ENCODE measurements at places on chromosomes 5 and 9.

GRCh38 chr9:19533373-19533772, 124.6 kb downstream of the ACER2 start:
- DNase-seq = no peak

GRCh38 chr5:153490118-153491037, at the start of gene GRIA1:
Gene GRIA1 (plus strand): TSS chr5:153490670.
- no peak for DNase-seq

GRCh38 chr5:170503990-170504596, at the start of gene KCNIP1:
Gene KCNIP1 (plus strand): TSS chr5:170504020.
- DNase-seq = no peak

DNA sequence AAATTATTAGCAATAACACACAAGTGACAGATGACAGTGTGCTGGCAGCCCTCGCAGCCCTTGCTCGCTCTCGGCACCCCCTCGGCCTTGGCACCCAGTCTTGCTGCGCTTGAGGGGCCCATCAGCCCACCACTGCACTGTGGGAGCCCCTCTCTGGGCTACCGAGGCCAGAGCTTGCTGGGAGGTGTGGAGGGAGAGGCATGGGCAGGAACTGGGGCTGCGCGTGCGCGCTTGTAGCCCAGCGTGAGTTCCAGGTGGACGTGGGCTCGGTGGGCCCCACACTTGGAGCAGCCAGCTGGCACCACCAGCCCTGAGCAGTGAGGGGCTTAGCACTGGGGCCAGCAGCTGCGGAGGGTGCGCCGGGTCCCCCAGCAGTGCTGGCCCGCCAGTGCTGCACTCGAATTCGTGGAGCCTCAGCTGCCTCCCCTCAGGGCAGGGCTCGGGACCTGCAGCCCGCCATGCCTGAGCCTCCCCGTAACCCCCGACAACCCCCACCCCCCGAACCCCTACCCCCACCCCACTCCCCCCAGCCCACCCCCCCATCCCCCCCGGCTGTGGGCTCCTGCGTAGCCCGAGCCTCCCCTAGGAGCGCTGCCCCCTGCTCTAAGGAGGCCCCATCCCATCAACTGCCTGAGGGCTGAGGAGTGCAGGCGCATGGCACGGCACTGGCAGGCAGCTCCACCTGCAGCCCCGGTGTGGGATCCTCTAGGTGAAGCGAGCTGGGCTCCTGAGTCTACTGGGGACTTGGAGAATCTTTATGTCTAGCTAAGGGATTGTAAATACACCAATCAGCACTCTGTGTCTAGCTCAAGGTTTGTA, 240.9 kb downstream of the TRIM36 start:
- no peak for DNase-seq

- no peak for DNase-seq
Observed at GRCh38 chr5:126108470-126108869, 314.7 kb upstream of the GRAMD2B start.

GRCh38 chr9:37167456-37168047, 47.2 kb downstream of the ZCCHC7 start:
- no peak for DNase-seq

DNA sequence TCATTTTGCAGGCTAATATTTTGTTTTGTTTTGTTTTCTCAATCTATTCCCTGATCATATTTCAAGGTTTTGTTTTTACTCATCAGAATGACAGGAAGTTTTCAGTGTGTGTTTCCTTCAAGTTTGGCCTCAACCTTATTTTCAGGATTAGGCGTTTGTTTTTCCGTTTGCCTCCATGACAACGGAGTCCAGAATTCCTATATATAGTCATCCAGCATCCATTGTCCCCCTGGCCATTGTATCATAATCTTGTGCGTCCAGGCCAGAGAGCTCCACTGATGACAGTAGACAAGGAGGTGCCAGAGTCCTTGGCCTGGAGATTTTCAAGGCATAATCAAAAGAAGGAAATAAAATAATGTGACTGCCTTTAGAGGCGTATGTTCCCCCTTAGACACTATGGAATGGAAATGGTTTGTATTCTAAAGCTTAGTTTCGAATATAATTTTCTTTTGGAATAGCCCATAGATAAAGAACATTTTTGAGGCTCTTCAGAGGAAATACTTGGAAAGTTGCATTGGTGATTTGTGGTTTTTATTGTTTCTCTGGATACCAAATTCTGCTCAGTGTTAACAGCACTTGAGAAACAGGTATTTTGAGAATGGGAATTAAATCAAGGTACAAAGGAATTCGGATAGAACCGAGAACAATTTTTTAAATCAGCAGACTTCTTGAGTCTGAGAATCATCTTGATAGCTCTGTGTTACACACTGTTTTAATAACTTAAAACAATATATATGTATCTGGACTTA, 99.8 kb downstream of the ZNF462 start:
- no peak for DNase-seq

DNA sequence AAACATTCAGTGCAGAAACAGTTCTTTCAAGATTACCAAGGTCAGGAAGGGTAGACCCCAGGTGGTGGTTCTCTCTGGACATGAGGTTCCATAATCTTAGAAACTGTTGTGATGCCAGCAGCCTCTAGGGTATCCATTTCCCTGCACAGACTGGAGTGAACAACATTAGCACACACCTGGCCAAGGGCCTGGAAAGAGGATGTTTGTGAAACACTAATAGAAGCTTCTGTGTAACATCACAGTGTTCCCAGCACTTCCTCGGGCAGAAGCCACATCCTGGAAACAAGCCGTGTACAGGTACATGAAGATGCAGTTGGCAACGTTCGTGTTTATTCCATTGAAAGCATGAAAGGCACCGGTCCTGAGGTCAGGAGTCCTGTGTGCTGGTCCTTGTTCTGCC, 598.2 kb upstream of the KLF4 start:
- DNase-seq = no peak

DNA sequence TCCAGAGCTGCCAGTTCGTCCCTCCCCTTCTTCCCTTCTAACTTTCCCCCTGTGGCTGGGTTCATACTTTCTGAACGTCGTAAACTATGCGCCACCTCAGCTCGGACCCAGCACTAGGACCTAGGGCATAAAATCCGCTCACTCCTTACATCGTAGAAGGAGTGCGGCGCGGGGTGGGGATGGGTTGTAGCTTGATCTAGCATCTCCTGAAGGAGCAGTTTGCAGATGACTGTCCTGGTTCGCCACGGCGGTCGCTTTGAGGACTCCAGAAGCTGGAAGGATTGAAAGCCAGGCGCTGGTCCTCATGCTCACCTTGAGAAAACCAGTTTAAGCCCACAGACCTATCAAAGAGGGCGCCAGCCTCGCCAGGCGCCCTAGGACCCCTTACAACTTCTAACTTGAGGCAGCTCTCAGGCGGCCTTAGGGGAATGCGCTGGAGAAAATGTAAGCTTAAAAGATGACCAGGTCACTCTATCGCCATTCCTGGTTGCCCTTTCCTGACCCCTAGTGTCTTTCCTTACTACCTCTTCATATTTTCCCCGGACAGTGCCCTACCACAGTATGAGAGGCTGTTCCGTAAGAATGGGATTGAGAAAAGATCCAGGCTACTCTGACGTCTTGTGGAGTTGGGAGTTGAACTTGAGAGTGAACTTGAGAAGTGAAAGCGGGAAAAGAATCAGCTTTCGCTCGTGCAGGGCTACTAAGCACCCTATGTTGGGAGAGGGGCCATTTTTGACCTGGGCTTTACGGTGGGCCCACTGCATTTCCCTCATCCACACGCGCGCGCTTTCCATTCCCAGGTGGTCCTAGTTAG, 2.8 kb downstream of the RORB start:
- DNase-seq = no peak

DNA sequence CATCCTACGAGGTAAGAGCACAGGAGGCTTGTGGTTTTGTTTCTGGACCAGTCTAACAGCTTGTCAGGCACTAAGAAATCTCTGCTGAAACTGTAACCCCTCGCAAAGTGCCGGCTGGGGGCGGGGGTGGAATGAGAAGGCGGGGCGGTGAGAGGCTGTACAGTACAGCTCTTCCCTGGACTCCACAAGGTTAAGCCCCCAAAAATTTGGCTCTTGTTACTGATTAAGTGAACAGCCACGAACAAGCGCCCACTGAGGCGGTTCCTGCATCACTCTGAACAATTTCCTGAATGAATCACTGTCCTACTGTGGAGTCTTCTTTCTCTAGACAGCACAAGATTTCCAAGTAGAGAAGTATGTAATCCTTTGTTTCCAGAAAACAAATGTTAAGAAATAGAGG, 6.8 kb downstream of the FBP2 start:
- no peak for DNase-seq

Measured in stimulated activated CD8-positive, alpha-beta memory T cell treated with anti-CD3 and anti-CD28 coated beads, Interleukin-2, amount 100 ng/mL, for 1 hour (primary cell).